Activated naive CD8-positive, alpha-beta T cell treated with anti-CD3 and anti-CD28 coated beads for 36 hours (primary cell): ENCODE measurements at places on chromosomes 16 and 17. TPM values are rescaled to one million over a fixed set of nuclear protein-coding genes. Genes with fewer than 3 reads are reported as not detected.

DNA sequence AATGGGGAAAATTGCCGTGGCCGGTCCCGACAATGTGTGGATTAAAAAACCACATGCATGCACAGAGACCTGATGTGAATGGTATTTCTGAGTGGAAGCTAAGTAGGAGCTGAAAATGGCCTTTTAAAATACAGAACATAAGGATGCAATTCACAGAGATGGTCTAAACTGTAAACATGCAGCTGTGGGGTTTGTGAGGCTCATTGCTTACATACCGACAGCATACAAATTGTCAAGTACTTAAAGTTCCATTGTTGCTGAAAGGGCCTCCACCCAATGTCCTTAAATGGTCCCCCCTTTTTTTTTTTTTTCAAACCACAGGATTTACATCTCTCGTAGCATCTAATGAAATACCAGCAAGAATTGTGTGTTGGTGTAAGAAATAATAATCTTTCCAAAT, 523.2 kb downstream of the MAF start:
- DNase-seq = no peak

CA4 gene
- total RNA-seq = not detected

ZG16B gene
- 1.6 TPM for total RNA-seq

DNA sequence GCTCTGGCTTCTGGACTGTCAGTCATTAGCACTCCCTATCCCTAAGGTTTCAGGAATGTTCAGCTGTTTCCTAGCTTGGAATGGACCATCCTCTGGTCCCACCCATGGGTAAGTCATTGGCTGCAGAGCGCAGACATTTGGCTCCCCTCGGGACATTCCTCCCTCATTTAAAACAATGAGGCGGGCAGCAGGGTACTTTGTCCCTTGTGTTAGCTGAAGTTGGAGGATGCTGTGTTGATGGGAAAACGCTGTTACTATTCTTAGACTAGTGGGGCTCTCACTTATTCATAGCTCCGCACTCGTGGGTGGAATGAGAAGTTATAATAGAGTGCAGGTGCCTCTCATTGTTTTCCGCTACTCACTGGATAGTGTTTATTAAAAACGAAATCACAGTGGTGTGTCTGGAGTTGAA, 673.8 kb downstream of the WWOX start:
- DNase-seq = no peak

KANSL1 gene
- 60.9 TPM for total RNA-seq
